MCF 10A (cell line): ENCODE measurements at places on chromosomes 16 and 17.

DNA sequence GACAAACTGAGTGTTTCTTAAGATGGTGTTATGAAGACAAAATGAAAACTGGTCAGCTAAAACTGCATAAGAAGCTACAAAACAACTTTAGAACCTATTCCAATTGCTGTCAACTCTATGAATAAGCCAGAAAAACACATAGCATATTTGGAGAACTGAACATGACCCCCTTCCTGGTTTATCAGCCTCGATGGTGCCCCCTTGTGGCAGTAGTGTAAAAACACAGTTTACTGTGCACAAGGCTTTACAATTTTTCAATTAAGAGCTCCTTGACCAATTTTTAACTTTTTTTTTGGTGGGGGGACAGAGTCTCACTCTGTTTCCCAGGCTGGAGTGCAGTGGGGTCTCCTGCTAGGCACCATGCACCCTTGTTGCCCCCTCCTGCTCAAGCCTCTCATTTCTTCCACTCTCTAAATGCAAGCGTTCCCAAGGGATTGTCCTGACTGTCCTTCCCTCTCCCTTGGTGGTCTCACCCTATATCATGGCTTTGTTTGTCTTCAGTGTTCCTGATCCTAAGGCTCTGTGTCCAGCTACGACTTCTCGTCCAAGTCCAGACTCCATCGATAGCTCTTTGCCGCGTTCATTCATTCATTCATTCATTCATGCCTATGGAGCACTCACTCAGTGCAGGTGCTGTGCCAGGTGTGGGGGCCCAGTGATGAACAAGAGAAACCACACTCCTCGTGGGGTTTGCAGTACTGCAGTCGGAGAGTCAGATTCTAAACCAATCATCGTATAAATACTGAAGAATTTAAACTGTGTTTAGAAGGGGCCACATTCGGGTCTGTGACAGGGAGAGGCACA, 7.5 kb downstream of the EIF1 start:
- DNase-seq: peak; percentile 94

- DNase-seq: no peak
These were observed 66.5 kb upstream of the LGALS9 start for GRCh38 chr17:27564463-27564862.

DNA sequence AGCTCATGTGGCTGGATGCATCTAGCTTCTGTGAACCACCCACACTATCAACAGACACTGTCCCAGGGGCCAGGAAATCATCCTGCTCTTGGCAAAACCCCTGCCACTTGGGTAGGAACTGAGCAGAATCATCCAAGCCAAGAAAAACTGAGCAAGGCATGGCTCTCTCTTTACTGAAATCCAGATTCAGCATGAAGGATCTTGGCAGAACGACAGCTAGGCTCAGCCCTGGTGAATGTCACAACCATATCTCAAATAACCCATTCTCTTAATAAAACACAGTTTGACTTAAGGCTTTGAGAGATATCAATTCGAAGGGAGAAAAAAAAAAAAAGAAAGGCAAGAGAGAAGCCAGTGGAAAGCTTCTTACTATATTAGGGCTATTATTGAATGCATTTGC, 72.2 kb downstream of the MAF start:
- no peak for DNase-seq

DNA sequence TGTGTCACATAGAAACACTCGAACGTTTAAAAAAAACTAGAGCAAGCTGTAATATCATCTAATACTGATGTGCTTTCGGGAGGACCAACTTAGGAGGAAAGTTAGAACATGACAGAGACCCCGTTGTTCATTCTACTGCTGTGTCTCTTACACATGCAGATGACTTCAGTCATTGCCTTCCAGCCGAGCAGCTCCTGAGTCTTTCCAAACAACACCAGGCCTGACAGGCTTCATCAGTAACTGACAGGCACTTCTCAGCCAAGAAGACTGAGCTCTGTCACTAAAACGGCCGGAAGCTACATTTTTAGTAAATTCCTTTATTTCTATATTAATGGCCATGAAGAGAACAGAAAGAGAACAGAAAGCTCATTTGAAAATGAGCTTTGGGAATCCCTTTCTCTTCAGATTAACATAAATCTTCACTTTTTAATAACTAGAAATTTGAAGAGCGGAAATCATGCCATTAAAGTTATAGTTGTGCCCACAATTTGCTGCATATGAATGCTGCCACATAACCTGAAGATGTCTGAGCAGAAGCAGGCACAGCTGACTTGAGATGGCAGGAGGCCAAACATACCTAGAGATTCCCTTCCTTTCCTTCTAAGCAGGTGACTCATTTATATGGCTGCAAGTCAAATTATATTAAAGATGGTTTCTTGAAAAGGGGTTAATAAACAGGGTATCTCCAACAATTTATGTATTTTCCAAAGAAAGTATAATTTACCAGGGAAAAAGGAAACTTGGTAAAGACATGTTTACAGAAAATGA, 148.9 kb downstream of the ITFG1 start:
- DNase-seq: peak; percentile 68

- DNase-seq: peak; percentile 65
These were observed 789 bp downstream of the ITPRIPL2 start for GRCh38 chr16:19114359-19115147.

GRCh38 chr16:65905331-65905730, 461.2 kb upstream of the CDH5 start:
- no peak for DNase-seq

DNA sequence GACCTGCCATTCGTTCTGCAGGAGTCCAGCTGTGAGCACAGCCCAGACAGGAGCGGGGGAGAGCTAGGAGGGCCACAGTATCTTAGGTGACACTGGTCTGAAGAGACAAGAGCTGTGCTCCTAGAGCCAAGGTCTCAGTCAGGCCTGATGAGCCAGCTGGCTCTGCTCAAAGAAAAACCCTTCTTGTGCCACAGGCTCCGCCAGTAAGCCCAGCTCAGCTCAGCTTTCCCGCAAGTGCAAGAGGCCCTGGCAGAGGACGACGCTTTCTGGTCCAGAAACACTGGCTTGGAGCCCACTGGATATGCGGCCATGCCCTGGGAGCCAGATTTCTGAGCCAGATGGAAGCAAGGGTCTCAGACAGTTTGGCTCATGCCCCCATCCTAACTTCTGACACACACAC, 23.9 kb downstream of the PEMT start:
- no peak for DNase-seq

DNA sequence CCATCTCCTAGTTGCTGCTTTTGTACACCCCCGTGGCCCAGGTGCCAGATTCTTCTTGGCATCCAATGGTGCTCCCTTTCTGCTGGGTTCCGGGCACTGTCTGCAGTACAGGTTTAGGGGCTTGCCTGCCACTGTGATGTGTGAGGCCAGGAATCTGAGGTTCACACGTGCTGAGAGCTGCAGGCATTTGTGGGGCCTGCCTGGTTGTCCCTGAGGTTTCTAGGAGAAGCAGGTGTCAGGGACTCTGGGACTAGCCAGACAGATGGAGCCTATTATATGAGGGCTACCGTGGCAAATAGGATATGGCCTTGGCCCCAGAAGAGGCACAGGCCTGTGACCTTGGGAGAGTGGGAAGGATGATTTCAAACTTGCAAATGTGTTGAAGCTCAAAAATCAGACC, 29.3 kb downstream of the NDEL1 start:
- DNase-seq: no peak

GRCh38 chr16:70460737-70461261, 6.4 kb downstream of the FCSK start:
- no peak for DNase-seq

DNA sequence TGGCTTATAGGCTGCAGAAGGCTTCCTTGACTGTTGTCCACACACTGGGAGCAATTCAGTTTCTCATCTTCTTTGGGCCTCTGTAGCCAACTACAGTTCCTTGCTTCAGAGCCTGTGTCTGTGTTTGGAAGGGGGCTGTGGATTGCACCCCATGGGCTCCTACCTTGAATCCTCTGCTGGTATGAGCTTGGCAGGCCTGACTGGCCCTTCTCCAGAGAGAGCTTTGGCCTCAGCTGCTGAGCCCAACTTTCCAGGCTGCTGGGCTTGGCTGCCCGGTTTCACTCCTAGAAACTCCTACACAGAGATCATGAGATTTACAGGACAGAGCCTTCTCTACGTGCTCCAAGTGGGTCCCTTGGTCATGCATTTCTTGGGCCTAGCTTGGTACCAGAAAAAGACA, 354.4 kb downstream of the SNX29 start:
- DNase-seq: no peak

- DNase-seq: no peak
These were observed 1093.2 kb upstream of the EEF2KMT start for GRCh38 chr16:6190776-6191175.

- no peak for DNase-seq
These were observed 5.0 kb upstream of the PVALEF start for GRCh38 chr17:81160306-81160705.

GRCh38 chr17:73182616-73183310, 10.1 kb upstream of the COG1 start:
- no peak for DNase-seq

DNA sequence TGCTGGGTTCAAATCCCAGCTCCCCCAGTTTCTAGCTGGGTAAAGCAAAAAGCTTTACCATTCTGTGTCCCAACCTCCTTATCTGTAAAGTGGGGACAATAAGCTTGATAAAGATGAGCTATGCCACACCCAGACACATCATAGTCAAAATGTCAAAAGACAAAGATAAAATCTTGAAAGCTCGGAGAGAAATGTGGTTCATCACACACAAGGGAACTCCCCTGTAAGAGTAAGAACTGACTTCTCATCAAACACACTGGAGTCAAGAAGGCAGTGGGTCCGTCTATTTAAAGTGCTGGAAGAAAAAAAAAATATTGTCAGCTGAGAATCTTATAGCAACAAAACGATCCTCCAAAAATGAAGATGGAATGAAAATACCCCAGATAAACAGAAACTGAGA, 25.3 kb downstream of the CACNG5 start:
- no peak for DNase-seq

GRCh38 chr16:90046122-90046970, 27.1 kb upstream of the DBNDD1 start:
- DNase-seq: no peak

DNA sequence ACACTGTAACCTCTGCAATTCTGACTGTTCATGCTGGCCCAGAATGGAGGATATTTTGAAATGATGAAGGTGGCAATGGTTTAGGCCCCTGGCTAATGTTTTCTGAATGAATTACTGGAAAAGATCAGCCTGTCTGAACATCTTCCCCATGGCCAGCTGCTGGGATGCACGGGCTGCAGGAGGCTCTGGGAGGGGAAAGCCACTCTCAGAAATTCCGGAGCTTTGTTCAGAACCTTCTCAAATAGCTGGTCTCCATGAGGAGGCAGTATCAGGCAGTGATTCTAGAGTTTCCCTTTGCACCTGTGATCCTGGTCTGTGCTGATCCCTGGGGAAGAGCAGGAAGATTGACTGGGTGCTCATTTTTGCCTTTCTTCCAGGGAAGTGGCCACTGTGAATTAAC, 5.0 kb downstream of the SLC6A2 start:
- DNase-seq: no peak

- peak; percentile 16 for DNase-seq
These were observed 20.3 kb downstream of the MSI2 start for GRCh38 chr17:57276621-57277020.

GRCh38 chr17:41648411-41649195, 24.2 kb upstream of the KRT17 start:
- DNase-seq: peak; percentile 87

GRCh38 chr17:45578516-45579455, 88.3 kb upstream of the PLEKHM1 start:
- peak; percentile 40 for DNase-seq

- DNase-seq: peak; percentile 96
These were observed at the start of gene ETV4 for GRCh38 chr17:43546319-43547188. Gene ETV4 (minus strand): TSS chr17:43546340. CDS start chr17:43545617, 723 bp downstream.

DNA sequence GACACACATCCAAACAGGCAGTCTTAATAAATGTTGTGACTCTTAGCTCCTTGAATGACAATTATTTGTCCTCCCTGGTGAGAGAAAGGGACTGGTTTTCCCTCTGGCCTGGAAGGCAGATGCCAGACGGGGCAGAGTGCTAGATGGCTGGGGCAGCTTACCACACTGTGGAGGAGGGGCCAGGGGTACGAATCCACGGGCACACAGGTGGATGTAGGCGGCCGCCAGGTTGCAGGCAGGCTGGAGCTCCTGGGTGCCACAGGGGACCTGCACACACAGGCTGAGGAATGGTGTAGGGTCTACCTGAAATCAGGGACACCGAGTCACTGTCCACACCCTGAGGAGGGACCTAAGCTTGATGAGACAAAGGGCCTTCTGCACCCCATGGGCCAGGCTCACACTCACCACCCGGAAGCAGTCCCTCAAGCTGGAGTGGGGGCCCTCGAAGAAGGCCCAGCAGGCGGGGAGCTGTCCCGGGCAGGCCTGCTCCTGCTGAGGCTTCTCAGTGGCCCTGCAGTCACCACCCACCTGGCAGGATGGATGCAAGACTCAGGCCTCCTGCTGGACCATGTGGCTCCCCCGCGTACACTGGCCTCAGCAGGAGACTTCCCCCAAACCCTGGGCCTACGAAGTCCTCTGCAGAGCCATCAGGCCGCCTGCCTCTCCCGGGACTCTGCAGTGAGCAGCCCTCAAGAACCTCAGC, 38.4 kb downstream of the RMI2 start:
- no peak for DNase-seq

DNA sequence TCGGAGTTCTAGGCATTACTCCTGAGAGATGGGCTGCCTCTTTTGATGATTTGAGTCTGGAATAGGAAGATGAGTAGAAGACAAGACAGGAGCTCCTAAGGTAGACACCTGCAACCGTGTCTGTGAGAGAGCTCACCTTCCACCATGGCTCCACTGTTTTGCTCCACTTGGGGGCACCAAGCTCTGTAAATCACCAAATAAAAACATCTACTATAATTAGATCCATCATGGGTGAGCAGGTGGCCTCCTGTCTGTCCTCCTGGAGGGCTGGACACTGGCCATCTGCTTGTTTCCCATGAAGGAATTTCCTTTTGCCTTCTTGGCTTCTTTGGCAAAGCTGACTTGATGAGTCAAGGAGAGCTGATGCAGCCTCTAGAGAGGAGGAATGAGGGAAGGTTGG, 179.0 kb downstream of the HAPSTR1 start:
- no peak for DNase-seq

GRCh38 chr16:55322327-55322726, 1.7 kb upstream of the IRX6 start:
- DNase-seq: no peak

- peak; percentile 27 for DNase-seq
These were observed 171.4 kb upstream of the DYNLRB2 start for GRCh38 chr16:80369138-80369958.

DNA sequence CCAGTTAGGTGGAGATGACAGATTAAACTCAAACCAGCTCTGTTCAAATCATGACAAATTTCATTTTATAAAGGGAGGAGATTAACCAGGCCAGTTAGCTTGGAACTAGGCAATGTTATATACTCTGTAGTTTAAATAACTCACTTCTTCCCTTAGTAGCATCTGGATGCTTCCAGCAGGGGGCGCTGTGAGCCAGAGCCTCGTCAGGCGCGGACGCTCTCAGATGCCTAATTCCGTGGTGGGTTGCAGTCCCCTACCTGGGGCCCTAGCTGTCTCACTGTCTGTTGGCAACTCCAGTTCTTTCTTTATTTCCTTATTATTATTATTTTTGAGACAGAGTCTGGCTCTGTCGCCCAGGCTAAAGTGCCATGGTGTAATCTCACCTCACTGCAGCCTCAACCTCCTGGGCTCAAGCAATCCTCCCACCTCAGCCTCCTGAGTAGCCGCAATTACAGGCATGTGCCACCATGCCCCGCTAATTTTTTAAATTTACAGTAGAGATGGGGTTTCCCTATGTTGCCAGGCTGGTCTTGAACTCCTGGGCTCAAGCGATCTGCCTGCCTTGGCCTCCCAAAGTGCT, 17.3 kb upstream of the WFDC1 start:
- peak; percentile 63 for DNase-seq

- DNase-seq: no peak
These were observed 4.9 kb downstream of the IRX3 start for GRCh38 chr16:54281535-54282201.

GRCh38 chr16:27316038-27316680, 2.4 kb downstream of the IL4R start:
- peak; percentile 49 for DNase-seq
